HFFc6 (cell line): ENCODE measurements at places on chromosomes 2 and 18.

DNA sequence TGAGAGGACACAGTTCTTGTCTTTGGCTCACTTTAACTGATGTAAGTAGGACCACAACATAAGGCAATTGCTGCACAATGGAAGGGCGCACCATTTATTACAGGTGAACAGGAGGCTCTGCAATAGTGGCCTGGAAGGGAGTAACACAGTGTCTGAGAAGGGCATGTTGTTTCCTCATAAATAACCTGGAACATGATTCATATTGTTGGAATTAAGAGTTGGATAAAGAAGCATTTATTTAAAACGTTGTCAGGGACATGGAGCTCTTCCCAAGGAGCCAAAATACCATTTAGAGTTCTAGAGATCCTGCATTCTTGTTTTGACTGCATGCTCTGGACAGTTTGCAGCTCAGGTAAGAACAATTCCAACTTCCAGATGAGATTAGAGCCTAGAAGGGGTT, 110.4 kb downstream of the PLCL1 start:
- DNase-seq, result no peak

DNA sequence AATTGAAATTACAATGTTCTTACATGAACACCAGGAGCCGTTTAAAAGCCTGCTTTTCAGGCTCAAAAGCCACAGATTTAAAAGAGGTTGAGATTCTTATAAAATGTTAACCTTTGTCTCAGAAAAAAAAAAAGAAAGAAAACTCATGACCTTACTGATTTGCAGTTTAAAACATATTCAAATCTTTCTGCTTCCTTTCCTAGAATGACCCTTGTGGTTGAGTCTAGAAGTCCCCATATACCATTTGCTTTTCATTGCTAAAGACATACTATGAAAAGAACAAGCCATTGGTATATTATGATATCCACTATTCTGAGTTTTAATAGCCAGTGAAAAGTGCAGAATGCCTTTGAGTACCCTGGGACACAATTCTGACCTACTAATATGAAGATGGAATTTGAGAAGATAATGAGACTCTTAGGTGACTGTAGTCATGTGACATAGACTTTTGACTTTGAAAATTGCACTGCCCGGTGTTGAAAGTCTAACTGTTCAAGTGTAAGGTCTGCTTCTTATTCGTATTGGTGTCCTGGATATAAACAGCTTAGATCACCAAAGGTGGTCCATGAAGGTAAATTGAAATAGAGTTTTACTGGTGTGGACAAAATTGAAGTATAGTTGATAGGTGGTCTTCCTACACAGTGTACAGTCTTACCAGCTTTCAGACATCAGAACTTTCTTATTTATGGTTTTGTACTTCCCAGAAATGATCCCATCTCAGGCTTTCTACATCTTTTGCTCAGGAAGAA, 117.0 kb downstream of the DOCK10 start:
- DNase-seq, result no peak

DNA sequence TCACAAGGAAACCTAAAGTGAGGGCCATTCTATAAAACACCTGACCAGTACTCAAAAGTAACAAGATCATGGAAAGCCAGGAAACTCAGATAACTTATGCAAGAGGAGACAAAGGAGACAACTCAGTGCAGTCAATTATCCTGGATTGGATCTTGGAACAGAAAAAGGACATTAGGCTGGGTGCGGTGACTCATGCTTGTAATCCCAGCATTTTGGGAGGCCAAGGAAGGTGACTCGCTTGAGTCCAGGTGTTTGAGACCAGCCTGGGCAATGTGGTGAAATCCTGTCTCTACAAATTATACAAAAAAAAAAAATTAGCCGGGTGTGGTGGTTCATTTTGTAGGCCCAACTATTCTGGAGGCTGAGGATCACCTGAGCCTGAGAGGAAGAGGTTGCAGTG, 424.5 kb upstream of the SPRED2 start:
- DNase-seq, result no peak

GRCh38 chr2:136238286-136239078, 120.5 kb upstream of the CXCR4 start:
- no peak for DNase-seq

DNA sequence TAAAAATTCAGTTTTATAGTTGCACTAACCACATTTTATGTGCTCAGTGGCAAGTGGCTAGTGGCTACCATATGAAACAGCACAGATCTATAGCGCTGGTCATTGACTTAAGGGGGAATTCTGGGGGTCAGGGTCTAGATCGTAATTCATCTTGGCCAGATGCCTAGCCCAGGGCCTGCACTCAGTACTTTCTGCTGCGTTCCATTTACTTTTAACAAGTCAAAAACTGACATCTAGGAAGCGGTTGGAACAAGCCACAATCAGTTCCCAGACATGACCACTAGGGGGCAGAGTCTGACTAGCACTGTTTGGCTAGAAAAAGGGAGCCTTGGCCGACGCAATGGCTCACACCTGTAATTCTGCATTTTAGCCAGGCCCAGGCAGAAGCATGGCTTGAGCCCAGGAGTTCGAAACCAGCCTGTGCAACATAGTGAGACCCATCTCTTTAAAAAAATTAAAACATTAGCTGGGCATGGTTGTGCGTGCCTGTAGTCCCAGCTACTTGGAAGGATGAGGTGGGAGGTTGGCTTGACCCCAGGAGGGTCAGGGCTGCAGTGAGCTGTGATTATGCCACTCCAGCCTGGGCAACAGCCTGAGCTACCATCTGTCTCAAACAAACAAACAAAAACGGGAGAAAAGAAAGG, 9.0 kb upstream of the TMBIM1 start:
- DNase-seq, result peak; percentile 68

DNA sequence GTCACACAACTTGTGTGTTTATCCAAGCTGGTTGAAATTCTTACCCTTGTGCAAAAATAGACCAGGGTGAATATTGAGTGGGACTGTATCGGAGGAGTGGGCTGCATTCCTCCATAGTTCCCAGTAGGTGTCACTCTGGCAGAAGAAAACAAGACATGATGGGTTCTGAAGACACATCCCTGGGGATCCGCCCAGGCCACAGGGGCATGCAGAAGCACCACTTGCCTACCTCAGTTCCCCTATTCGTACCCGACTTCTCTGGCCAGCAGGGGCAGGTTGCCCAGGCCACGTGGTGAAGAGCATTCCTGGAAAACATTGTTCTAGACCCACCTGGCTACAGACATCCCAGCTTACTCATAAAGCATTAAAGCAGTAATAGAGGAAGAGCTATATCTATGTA, 168.2 kb downstream of the FAM210A start:
- DNase-seq, result no peak
